Fibroblast of upper back skin (primary cell): ENCODE measurements at places on chromosomes 1 and 21.

GRCh38 chr1:187074445-187075048, 245.8 kb downstream of the PLA2G4A start:
- DNase-seq = no peak

DNA sequence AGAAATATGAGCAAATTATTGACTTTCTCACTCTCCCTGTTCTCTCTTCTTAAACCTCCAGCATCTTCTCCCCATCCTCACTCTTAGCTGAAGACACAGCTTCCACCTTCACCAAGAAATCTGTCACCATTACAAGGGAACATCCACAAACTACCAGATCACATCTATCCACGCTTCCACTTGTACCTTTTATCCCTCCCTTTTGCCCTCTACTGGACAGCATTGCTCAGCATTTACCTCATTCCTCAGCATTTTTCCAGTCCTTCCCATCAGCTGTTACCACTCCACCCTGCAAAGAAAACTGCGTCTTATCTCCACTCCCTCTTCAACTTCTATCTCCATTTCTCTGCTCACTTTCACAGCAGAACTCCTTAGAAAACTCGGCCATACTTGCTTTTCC, 42.6 kb downstream of the KCNJ6 start:
- DNase-seq = peak; percentile 26

DNA sequence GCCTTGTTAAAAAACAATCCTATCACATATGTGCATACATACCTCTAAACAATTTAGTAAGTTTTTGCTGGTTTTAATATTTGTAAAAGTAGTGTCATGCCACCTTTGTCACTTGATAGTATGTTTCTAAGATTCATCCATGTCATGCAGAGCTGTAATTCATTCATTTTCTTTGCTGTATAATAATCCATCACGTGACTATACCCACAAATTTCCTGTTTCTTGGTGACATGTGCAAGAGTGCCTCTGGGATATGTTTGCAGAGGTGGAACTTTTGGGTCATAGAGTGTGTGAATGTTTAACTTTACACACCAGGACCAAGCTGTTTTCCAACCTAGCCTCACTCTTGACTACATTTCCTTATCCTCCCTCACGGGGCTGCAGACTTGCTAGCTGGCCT, 62.9 kb downstream of the ZSCAN20 start:
- no peak for DNase-seq

- no peak for DNase-seq
These were observed 9.4 kb upstream of the RGS13 start for GRCh38 chr1:192626366-192627179.

- DNase-seq = peak; percentile 55
These were observed 50.3 kb upstream of the USP1 start for GRCh38 chr1:62386351-62387121.

- DNase-seq = no peak
These were observed 205.0 kb upstream of the GRIK3 start for GRCh38 chr1:37239225-37239740.

DNA sequence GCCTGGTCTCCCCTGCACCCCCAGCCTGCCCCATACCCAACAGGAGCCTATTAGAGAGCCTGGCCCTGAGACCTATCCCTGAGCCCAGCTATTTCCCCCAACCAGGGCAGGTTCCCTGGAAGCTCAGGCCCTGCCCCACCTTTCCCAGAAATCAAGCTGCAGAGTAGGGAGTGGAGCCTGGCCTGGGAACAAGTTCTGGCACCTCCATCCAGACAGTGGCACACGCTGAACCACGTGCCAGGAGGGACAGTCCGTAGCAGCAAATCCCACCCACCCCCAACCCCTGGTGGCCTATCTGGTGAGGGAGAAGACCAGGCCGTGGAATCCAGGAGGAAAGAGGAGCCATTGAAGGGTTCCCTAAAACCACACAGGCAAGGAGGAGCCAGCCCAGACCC, 22.6 kb downstream of the TNNT2 start:
- no peak for DNase-seq

DNA sequence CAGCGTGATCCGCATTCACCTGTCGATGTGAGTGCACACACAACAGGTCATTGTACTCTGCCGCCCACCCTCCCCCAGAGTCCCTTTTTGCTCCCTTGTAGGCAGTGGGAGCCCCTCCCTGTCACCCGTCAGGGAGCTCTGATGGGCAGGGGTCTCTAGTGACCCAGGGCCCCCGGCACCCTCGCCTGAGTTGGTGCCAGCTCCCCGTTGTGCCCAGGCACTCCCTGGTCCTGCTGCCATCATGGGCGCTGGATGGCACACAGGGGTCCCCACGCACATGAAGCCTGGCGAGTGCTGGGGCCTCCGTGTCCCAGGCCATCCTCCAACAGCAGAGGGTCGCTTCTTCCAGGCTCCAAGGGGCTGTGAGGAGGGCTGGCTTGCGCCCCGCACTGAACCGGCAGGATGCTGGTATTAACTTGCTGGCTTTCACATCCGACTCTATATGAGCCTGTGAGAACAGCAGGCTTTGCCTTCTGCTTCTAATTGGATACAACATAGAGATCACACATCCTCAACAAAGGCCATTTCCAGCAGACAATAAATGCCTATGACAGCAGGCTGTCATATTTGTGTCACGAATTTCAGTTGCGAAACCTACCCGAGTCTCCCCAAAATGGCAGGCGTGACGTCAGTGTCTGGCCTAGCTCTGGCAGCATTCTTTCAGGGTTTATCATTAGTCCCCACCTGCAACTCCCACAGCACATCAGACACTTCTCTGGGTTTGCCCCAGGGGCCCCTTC, 35.4 kb downstream of the KIAA1614 start:
- peak; percentile 16 for DNase-seq

- DNase-seq = no peak
These were observed 141.8 kb upstream of the ERRFI1 start for GRCh38 chr1:8167936-8168335.

DNA sequence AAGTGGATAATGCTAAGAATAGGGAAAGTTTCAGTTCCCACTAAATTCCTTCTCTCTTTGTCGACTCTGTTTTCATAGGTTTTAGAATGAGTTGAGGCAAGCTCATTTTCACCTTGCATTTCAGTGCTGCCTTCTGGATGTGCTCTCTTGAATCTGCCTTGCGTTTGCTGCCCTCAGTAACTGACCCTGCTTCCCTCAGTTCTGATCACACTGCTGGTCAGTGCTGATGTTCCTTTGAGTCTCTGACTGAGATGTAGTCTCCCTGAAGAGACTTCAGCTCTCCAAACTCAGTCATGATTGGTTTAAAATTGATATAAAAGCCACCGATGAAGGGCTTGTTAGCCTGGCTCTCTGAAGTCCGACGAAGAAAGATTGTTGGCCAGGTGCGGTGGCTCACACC, 25.2 kb upstream of the HMGN1 start:
- no peak for DNase-seq

GRCh38 chr1:167276969-167277368, 56.3 kb downstream of the POU2F1 start:
- DNase-seq = no peak

GRCh38 chr1:56024155-56024554, 555.2 kb downstream of the PLPP3 start:
- no peak for DNase-seq

DNA sequence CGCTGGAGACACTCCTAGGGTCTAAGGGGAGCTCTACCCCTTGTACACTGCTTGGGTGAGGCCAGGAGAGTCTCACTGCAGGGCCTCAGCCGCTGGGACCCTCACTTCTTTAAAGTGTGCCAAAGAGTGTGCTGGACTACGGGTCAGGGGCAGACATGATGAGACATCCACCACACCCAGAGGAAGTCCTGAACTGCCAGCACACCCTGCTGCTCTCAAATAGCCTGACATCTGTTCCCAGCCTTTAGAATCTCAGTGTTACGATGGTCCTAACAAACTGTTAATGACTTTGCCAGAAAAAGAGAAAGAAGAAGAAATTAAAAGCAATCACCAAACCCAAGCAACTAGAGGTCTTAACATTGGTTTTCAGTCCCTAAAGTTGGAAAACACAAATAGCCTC, 49.0 kb downstream of the MRPL37 start:
- no peak for DNase-seq

DNA sequence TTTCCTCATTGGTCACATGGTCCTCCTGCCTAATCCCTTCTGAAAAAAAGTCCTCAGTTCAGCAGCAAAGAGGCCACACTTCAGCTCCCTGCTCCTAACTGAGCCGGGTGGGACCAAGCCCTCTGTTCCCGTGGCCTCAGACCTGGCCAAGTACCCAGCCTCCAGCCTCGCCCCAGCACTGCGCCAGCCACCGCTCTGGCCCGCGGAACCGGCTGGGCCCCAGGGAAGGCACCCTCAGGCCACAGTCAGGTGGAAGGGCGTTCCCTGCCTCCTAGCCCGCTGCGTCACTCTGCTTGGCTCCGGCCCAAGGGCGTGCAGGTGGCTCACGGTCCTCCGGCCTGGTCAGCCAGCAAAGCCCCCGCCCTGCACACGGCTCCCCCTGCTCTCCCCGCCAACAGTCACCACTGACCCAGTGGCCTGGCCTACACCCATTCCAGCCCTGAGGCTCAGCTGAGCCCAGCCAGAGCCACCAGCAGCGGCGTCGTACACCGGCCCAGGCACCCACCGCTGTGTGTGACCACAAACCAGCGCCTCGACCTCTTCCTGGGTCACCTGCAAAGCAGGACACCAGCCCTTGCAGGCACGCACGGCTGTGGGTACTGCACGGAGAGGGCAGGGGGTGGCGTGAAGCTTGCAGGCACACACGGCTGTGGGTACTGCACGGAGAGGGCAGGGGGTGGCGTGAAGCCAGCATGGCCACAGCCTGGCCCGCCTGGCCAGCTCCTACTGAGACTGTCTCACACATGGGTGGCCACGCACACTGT, 19.4 kb downstream of the NADK start:
- no peak for DNase-seq

GRCh38 chr21:29462479-29462878, 163.8 kb downstream of the BACH1 start:
- no peak for DNase-seq

- peak; percentile 91 for DNase-seq
These were observed 76.3 kb upstream of the BEND5 start for GRCh38 chr1:48853006-48853405.

GRCh38 chr1:17875171-17875881, 120.2 kb downstream of the ACTL8 start:
- peak; percentile 77 for DNase-seq

DNA sequence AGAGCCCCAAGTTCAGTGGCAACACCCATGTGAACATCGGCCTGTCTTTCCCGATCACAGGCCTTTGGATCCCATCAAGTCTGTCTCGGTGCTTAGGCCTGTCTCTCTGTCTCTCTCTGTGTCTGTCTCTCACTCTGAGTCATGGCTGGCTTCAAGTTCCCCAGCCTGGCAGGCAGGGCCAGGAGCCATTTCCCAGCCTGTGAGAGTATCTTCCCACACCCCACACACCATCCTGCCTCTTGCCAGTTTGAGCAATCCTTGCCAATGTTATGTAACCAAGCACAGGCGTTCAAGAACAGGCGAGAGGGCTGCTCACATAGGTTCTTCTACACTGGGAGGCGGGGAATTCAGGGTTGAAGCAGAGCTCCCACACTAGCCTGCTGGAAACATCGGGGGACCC, 70.0 kb upstream of the TMEM51 start:
- DNase-seq = no peak

- DNase-seq = no peak
These were observed 12.1 kb upstream of the PROK1 start for GRCh38 chr1:110438893-110439292.

DNA sequence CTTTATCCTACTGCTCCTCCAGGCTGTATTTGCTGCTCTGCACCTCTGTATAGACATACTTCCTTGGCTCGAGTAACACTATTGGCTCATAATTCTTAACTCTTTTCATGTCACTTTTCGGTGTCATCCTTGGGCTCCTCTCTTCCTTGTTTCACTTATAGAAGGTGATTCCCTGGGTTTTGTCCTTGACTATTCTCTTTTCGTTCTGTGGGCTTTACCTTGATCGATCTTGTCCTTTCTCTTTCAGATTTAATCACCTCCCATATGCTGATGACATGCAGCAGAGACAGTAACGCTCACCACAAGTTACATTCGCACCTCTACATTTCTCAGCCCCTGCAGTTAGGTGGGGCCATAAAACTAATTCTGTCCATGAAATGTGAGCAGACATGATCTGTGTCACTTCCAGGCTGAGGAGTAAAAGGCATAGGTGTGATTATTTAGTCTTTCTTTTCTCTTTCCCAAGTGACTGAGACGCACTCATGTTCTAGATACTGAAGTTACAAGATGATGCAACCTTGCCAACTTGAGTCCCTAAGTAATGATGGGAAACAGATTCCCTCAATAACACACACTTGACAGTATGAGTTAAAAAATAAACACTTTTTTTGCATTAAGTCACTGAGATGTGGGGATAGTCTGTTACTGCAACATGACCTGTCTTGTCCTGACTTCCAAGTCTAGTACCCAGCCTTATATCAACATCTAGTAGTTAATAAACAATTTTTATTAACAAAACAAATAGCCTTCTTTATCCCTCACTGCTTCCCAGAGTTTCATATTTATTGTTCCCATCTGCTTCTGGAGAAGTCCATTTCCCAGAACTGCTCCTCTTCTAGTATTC, 49.9 kb upstream of the HAO2 start:
- DNase-seq = no peak

DNA sequence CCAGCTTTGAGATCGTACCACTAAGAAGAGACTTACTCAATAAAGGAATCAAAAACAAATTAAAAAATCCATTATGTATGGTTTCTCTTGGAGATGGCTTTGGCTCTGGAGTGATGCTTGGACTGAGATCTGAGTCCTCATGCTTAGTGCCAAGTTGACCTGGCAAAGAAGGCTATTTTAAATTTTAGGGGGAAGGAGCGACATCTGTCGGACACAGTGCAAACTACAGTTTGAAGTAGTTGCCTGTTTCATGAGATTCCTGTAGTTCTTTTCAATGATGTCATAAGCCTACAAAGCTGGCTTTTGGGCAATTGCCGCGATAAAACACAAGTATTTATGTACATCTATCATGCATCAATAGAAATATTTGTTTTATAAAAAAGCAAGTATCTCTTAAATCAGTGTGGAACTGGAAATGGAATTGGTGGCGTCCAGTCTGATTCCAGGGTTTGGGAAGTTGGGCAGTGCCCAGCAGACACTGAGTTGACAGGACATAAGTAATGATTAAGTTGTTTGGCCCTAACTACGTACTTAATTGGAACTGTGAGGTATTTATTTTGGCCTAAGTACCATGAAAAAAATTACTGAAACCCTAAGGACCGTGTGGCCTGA, 50.0 kb downstream of the TBCE start:
- peak; percentile 79 for DNase-seq

- no peak for DNase-seq
These were observed 22.7 kb downstream of the AHCYL1 start for GRCh38 chr1:110007046-110007830.

DNA sequence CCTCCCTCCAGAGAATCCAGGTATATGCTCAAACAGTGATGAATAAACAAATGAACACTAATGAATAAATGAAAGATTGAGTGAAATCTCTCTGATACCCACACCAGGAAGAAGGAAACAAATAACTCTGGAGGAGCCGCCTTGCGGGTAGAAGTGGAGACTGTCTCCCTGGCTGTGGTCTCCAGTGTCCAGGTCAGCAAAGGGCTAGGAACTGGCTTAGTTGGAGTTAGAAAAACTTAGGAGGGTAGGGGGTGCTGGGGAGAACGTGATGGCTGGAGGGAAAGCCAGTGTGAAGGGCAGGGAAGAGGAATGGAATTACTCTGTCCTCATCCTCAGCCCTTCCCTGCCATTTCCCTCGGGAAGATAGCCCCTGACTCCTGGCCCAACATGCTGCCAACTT, 537 bp downstream of the RHBDL2 start:
- no peak for DNase-seq

- DNase-seq = peak; percentile 90
These were observed 57.9 kb downstream of the CENPF start for GRCh38 chr1:214660900-214661299.

- DNase-seq = no peak
These were observed 69.5 kb upstream of the HUNK start for GRCh38 chr21:31803039-31804007.
